ENCODE measurements at places on chromosomes 12 and 14. TPM values are rescaled to one million over a fixed set of nuclear protein-coding genes. Genes with fewer than 3 reads are reported as not detected.

DNA sequence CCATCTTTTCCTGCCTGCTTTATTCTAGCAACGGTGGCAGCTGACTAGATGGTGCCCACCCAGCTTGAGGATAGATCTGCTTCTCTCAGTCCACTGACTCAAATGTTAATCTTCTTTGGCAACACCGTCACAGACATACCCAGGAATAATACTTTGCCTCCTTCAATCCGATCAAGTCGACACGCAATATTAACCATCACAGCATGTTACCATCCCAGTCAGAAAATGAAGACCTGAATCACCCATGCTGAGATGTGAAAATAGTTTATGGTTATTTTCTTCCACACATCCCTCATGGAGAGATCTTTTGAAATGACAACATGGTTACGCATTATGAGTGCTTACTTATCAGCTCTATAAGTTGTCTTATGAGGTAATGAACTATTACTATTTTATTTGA lies 392.8 kb downstream of the SEC23A start:
- DNase-seq, result no peak

DNA sequence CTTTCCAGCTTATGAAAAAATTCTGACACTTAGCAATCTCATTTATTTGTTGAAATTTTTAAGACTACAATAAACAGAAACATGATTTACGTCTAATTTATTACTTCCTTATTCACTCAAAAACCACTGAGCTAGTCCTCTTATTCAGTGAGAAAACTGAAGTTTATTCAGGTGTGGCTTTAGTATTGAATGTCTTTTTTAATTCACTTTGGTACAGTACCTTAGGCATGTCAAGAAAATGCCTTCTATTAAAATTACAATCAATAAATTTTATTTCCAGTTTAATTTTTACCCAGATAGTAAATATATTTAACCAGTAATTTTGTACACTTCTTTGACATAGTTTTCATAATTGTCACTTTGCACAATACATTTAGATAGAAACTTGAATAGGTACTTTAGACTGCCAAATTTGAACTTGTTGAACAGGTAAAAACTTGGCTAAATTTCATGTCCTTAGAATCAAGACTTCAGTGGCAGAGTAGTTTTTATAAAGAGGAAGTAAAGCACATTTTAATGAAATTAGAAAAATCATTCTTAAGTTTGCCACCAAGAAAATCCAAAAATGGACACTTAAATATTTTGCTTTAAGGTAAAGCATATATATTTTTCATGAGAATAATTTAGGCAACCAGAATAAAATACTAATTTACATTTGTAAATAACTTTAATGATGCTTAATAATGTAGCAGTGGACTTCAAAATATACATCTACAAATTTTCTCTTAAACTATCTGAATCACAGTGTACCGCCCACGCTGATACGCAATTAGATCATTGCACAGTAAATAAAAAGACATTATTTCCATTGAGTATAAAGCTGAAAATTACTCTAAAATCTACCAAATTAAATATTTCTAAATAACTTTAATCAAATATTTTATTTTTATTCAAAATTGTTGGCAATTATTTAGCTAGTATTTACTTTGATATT lies 159.1 kb downstream of the RASSF9 start:
- no peak for DNase-seq

GRCh38 chr14:104096751-104097700 lies 11.5 kb downstream of the ASPG start:
- no peak for DNase-seq

Gene MANSC4
- not detected for total RNA-seq

Measured in body of pancreas (tissue), 4 donors.